ENCODE measurements at places on chromosomes 3 and 15.

- no peak for DNase-seq
These were observed 62.5 kb downstream of the VPS13C start for GRCh38 chr15:61997786-61998185.

GRCh38 chr3:191343115-191343514 lies 12.8 kb upstream of the UTS2B start:
- DNase-seq: no peak

- DNase-seq: no peak
These were observed 28.8 kb downstream of the ATG7 start for GRCh38 chr3:11300970-11301369.

DNA sequence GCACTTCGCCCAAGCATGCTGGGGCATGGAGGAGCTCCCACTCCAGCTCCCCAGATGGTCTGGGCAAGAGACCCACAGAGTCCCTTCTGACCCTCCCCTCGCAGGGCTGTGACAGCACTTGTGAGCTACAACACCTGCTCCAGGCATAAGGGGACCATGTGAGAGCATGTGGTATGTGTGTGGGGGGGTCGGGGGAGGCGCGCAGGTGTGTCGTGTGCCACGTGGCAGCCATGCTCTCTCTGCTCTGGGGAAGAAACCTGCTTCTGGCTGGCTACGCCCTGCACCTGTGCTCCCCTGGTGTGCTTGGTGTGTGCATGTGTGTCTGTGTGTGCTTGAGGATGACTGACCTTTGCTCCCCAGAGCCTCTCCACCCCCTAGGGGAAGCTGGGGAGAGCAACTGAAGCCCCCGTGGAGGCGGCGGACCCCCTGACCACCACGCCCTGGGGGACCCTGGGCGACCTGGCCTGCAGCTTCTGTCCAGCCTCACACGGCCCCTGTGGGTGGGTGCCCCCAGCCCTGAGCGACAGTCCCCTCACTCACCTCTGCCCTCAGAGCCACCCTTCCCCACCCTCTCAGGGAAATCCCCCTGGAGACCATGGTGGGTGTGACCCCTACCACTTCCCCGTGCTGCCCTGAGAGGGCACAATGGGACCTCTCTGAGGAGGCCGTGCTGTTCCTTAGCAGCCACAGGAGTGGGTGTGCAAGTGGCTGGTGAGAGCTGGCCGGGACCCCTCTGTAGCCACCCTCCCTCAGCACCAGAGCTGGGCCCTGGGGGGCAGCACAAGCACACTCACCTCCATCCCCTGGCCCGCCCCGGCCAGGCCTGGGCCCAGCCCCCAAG lies 16.6 kb upstream of the SEC13 start:
- DNase-seq: no peak

- peak; percentile 63 for DNase-seq
These were observed 1.5 kb upstream of the P2RY12 start for GRCh38 chr3:151386056-151386455.
